ENCODE measurements at places on chromosomes 2 and 18.
A peak's percentile ranks its signal among the peaks of the same experiment; 100 is the strongest.

GRCh38 chr18:60246606-60247005 lies 126.0 kb downstream of the MC4R start:
- DNase-seq = no peak

- no peak for DNase-seq
Measured at GRCh38 chr2:39099870-39100728, 20.8 kb downstream of the SOS1 start.

- no peak for DNase-seq
Measured at GRCh38 chr2:10150436-10150835, 27.9 kb downstream of the RRM2 start.

GRCh38 chr2:64819774-64820688 lies 166.3 kb upstream of the SERTAD2 start:
- peak; percentile 26 for DNase-seq

DNA sequence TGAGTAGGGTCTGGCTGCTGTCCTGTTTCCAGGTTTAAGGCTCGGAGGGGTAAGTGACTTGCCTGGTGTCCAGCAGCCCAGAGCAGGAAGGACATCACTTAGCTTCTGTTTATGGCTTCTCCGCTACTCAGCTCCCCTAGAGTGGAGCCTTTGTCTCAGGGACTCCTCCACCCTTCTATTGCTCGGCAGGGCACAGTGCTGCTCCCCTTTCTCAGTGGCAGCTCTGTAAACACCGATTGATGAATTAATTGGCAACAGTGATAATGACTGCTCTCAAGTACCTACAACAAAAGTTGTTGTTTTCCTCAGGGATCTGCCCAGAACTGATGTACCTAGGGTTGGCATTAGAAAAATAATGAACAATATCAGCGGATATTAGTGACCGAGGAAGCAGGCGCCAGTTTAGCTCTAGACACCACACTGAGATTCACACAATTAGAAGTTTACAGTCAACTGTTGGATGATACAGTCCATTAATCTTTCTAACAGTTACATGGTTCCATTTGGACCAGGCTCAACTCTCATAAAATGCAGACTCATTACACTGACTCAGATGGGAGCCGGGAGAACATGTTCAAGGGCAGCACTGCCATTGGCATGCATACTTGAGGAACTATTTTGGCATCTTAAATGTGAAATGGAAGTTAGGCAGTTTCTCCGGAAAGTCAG lies 265.7 kb downstream of the MTX2 start:
- no peak for DNase-seq

DNA sequence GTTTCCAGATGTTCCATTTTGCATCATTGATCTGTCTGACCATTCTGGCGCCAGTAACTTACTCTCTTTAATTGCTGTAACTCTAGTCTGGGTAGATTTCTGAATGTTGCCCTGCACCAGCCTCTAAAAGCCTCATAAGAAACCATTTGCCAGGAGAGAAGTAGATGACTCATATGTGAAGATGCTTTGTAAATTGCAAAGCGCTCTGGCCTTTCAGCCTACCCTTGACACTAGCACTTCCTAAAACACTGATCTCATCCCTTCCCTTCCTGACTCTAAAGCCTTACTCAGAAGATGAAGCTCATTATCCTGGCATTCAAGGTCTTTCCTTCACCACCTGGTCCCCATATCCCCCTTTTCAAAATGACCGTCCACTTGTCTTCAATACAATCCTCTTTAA lies 193.2 kb upstream of the MEX3C start:
- no peak for DNase-seq

DNA sequence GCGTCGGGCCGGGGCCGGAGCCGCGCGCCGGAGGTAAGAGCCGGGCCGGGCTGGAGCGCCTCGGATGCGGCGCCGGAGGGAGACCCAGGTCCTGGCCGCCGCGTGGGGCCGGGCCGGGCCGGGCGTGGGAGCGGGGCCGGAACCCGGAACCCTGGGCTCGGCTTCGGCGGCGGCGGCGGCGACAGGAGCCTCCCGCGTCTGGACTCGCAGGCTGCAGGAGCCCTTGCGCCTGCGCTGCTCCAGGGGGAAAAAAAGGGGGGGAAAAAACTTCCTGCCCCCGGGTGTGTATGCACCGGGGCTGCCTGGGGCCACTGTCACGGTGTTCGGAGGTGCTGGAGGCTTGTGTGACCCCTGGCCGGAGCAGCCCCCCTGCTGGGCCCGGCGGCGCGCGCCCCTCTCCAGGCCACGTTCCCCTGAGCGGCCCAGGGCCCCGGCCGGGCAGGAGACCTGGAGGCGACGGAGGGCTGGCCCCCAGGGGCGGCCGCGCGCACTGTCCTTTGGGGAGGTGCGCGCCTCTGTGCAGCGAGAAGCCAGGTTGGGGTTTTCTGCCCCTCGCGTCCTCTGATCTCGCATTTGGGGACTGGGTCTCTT lies 864 bp downstream of the KLHL29 start:
- peak; percentile 25 for DNase-seq

DNA sequence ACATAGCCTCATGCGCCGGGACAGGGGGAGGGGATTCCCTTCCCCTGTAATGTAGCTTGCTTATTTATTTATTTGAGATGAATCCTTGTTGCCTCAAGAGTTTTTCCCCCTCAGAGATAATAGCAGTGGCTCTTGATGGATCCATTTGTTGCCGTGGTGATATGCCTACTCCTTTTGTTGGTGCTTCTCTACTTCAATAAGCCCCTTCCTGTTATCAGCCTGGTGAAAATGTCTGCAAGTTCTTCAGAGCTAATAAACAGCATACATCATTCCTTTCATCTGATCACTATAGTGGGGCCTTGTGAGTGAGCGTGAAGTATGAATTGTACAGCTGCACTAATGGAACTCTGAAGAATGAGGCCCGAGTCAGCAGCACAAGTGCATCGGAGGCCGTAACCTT lies 19.4 kb downstream of the FZD5 start:
- no peak for DNase-seq

- no peak for DNase-seq
Measured at GRCh38 chr18:37577051-37577611, 11.5 kb upstream of the CELF4 start.

DNA sequence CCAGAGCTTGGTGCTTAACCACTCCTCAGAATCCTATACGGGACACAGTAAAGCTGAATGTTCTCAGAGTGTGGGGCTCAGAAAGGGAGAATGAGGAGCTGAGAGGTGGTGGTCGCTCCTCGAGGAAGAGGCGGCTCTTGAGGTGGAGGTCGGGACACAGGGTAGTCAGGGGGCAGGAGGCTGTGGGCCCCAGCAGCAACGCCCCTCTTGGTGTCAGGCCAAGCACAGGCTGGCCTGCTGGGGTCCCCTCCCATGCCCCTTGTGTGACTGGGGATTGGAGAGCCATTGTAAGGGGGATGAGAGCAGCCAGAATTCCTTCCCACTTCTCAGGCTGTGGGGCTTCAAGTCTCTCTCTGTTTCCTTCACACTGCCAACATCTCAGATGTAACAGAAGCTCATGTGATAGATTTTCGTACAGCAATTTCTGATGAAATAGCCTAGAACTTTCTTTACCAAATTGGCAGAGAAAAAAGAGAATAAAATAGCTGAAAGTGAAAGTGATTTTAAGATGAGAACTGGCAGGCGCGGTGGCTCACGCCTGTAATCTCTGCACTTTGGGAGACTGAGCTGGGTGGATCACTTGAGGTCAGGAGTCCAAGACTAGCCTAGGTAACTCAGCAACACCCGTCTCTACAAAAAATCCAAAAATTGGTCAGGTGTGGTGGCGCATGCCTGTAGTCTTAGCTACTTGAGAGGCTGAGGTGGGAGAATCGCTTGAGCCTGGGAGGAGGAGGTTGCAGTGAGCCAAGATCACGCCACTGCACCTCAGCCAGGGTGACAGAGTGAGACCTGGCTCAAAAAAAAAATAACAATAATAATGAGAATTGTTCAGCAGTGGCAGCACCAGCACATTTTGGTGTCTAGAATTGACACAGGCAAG lies 61.1 kb upstream of the RPL31 start:
- DNase-seq = no peak

- no peak for DNase-seq
Measured at GRCh38 chr2:8558096-8558495, 123.8 kb upstream of the ID2 start.

DNA sequence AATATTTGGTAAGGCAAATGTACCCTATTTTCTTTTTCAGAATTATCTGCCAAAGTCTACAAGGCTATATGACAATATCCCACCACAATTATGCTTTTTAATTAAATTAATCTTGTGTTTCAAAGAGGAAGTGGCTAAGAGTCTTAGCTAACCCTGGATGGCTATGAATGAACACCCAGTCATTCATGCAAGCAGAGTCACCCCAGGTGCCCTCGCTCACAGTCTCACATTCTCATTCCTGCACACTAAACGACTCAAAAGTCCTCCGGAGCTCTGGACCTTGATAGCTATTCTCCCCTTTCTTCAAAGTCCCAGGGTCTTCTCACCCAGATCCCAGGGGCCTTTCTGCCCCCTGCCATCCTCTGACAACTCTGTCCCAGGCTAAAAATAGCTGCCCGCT lies 42.1 kb upstream of the MRPL19 start:
- no peak for DNase-seq

- DNase-seq = no peak
Measured at GRCh38 chr2:160228141-160228917, 28.3 kb upstream of the ITGB6 start.

- DNase-seq = peak; percentile 13
Measured at GRCh38 chr2:59584958-59585357, 968.5 kb downstream of the BCL11A start.

- peak; percentile 51 for DNase-seq
Measured at GRCh38 chr2:85852937-85853498, 35.8 kb downstream of the ST3GAL5 start.

GRCh38 chr2:62199392-62200125 lies 3.6 kb downstream of the B3GNT2 start:
- DNase-seq = no peak

DNA sequence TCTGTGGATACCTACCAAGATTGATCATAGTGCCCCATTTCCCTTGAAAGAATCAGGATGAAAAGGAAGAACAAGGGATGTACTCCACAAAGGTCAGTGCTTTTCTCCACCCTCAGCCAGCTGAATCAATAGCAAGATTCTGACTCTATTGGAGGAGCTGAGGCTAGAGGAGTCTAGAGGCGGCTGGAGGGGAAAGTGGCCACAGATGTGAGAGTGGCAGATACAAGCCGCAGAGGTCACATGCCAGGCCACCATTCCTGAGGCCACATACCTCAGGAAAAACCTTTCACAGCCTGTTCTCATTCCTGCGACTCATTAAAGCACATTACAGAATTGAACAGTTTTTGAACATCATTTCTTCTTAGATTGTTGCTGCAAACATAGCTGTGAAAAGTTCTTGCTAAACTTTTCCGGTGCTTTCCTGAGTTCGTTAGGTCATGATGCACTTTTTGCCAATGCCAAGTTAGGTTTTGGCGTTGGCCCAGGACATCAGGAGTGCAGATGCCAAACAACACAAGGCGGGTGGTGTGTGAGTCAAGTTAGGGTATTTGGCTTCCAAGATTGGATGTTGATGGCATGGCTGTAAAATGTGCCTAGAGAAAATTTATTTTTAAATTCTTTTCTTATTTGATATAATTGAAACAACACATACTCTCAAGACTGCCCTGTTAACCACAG lies 160.7 kb upstream of the SP5 start:
- no peak for DNase-seq

- DNase-seq = no peak
Measured at GRCh38 chr18:10371165-10371564, 83.3 kb upstream of the APCDD1 start.

GRCh38 chr2:16760426-16760825 lies 94.8 kb upstream of the CYRIA start:
- DNase-seq = no peak

DNA sequence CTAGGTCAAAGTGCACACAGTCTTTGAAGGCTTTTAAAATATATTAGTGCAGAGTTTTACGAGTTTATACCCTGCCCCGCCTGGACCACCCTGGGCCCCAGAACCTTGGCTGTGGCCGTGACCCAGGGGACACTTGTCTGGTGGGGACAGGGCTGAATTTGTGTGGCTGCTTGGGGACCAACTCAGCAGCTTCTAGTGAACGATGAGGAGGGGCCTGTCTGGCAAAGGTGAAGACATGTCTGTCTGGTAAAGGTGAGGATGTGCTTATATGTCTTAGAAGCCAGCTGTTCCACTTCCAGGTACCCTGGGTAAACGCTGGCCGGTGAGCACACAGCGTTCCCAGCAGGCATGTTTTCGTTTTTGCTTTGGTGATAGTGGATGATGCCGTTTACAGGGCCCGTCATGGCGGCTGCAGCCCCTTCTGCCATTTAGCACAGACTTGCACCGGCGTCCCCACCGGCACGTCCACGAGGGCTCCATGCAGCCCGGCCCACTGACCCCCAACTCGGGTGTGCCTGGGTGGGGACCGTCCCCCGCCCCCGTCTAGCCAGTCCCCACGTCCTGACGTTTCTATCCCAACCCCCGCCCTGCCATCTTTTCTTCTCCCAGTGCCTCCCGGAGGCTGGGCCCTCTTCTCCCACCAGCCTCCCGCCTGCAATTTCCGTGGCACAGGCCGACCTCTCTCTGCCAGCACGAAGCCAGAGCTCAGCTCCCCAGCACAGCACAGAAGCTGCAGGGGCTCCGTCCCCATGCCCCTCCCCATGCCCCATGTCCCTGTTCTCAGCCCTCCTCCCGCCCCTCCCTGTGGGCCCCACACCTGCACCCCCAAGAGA lies 67.8 kb downstream of the SLC66A2 start:
- peak; percentile 7 for DNase-seq

DNA sequence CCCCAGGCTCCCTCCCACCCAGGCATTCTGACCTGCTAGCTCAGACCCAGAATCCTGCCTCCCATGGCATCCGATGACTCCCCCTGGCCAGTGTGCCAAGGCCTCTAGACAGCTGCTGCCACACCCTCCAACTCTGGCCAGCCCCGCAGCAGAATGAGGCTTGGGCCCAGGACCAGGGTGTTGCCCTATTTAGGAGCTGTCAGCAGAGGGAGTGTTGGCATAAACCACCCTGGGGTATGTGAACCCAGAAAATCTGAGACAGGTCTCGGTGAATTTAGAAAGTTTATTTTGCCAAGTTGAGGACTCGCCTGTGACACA lies 134.3 kb downstream of the KLHL29 start:
- DNase-seq = no peak

- peak; percentile 37 for DNase-seq
Measured at GRCh38 chr2:10301941-10302478, 694 bp upstream of the HPCAL1 start.

GRCh38 chr2:6394276-6394675 lies 471.4 kb downstream of the CMPK2 start:
- DNase-seq = no peak

DNA sequence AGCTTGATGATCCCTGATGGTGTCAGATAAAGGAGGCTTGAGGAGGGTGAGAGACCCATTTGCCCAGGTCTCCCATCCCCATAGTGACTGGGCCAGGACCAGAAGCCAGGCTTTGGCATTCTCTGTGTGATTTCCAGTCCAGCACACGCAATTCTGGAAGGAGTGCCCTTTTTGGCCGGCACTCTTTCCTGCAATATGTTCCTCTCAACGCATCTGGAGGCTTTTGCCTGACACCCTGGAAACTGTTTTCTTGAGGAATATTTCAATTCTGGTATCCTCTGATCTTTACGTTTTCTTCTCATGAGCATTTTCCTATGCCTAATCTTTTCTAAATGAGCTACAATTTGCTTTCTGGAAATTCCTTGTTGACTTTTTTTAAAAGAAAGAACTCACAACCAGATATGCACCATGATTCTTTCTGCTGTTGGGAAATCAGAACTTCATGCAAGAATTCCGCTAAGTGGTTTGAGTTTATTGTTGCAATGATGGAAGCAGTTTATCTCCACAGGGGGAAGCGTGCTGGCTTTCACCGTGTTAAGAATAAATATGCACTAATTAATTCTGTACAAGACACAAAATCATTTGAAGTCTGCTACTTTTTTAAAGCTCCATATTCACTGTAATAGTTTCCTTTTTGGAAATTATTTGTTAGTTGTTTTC lies 143.7 kb downstream of the NAPG start:
- DNase-seq = no peak

All from stimulated activated naive CD8-positive, alpha-beta T cell treated with anti-CD3 and anti-CD28 coated beads, Interleukin-15, amount 100 ng/mL, for 72 hours (primary cell).